ENCODE measurements at places on chromosomes 12 and 14.

- no peak for DNase-seq
These were observed 1.3 kb downstream of the SSH1 start for GRCh38 chr12:108856170-108856427.

DNA sequence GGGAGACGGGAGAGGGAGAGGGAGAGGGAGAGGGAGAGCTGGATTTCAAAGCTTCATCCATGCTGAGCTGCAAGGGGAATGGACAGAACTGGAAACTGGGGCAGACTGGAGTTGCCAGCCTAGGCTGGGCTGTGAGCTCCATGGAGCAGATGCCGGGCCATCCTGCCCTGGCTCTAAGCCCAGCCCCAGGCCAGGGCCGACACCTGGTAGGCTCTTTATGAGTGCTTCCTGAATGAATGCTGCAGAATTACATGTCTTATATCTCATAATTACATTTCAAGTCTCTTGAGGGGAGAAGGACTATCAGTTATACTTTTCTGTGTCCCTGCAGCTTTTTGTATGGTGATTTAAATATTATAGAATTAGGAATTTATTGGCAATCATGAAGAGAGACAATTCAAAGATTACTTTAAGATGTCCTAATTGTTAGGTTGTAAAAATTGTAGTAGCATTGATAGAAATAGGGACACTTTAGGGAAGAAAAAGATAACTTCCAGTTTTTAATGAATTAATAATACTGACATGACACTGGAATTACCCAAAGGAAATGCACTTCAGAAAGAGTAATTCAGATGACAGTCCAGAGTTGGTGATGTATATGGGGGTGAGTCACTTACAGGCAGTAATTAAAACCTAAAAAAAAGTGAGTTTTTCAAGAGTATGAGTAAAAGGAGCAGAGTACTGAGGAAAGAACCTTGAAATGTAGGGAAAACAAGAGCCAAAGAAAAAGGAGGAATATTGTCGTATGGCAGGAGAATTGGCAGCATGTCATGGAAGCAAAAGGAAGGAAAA, 29.0 kb downstream of the SCYL2 start:
- no peak for DNase-seq

GRCh38 chr14:69755784-69756183, 11.2 kb upstream of the SRSF5 start:
- no peak for DNase-seq

DNA sequence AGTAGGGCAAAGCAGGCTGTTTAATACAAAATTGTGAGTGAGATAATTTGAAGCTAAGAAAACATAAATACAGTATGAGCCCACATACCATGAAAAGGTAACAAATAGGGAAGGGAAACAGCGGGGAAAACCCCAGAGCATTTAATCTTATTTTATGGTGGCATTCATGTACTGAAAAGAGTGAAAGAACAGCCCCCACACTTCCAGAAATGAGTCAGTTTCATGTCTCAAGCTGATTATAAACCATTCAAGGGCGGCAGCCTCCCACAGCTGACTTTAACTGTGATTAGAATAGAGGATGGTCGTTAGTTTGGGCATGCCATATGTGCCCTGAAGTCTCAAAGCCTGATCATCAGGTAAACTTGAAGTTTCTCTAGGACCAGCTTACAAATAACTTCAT, 64.5 kb downstream of the FOXG1 start:
- peak; percentile 15 for DNase-seq

DNA sequence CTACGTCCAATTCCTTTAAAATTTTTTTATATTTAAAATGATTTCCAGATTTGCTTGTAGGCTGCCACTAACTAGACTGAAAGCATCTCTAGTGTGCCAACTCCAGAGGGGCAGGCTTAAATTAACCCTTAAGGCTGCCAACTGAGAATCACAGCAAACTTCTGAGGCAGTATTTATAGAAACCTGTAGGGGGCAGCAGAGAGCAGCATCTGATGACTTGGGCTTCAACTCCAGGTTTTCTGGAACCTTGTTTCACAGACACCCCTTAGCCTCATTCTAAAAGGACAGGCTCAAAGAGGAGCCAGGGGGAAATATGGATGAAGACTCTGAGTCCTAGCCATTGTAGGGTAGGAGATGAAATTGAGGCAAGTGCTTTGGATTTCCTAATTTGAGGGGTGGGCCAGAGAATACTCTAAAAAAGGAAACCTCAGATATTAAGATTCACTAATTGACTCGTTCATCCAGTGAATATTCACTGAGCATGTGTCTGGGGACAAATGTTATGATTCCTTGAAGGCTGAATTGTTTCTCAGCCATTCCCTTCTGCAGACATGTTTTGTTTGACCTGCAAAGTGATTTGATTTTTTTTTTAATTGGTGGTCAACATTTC, 63.3 kb upstream of the HSPB8 start:
- DNase-seq = peak; percentile 79

GRCh38 chr12:13390918-13391317, 194.4 kb downstream of the EMP1 start:
- DNase-seq = no peak

DNA sequence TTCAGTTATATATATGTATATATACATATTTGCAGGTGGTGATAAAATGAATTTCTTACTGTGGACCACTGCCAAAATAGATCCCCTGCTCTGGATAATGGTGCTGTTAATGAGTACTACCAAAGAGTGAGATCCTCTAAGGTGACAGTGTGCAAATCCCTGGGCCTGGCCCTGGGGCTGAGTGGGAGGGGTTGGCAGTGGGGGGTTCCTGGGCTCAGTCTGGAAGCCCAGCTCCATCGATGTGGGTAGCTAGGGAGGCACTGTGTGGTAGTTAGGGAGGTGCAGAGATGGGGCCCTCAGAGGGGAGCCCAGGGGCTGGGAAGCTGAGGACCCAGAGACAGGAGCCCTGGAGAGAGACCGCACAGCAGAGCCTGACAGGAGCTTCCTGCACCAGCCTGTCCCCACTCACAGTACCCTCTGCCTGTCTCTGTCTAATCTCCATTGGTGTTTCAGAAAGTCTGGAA, 9.1 kb downstream of the KRT8 start:
- no peak for DNase-seq

- no peak for DNase-seq
These were observed 624.9 kb downstream of the DIO2 start for GRCh38 chr14:79586416-79586815.

- DNase-seq = no peak
These were observed 114.5 kb downstream of the SLC35F4 start for GRCh38 chr14:57751400-57751799.

DNA sequence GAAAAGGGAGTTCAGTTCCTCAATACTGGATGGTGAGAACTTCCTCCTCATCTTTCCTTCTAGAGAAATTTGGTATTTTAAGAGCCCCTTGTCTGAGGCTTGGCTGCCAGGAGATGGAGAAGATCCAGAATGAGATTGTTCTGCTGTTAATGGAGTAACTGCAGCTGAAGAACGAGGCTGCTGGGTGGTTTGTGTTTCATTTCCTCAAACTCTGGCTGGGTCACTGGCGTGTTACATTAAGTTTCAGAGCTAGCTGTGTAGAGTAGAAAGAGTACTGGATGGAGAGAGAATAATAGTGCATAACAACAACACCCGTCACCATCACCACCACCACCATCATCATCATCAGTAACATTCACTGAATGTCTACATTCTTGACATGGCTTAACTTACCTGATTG, 325.0 kb upstream of the TBX3 start:
- no peak for DNase-seq

DNA sequence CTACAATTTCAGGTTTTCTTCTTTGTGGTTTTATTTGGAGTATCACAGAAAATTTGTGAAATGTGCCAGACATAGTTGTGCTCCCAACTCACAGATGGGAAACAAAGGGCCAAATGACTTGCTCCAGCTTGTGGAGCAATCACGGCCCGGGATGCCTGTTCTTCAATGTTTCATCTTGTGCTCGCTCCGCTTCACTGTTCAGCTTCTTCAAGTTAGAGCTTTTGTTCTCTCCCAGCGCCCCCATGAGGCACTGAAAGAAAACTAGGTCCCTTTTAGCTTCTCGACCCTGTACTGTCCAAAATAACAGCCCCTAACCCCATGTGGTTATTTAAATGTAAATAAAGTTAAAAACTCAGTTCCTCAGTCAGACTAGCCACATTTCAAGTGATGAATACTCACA, 187.9 kb upstream of the STXBP6 start:
- DNase-seq = peak; percentile 21

DNA sequence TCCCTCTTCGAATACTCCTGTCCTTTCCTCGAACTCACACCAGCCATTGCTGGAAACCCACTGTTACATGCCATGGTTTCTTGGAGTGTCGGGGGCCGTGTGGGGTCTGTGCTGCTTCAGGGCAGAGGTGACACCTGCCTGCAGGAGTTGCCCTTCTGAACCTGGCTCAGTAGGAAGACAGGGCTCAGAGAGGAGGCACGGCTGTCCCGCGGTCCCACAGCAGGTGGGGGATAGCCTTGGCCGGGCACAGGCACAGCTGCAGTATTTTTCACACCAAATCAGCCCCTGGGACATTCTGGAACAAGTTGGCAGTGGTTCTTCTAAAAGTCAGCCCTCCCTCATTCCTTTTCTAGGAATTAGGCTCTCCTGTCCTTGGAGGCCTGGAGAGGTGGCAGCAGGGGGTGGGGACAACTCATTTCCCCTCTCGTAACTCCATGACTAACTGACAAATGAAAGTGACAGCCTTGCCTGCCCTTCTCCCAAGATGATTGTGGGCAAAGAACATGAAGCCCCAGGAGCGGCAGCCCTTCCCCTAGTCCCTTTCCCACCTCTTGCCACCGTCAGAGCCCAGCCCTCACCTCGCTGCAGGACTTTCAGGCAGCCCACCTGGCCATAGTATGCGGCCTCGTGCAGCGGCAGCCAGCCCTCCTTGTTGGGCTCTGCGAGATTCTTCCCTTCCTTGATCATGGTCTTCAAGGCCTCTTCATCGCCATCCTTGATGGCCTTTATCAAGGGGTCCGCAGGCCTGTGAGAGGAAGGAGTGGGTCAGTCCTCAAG, 22.4 kb downstream of the ASB2 start:
- no peak for DNase-seq
